ENCODE measurements at places on chromosomes 16 and 17.

DNA sequence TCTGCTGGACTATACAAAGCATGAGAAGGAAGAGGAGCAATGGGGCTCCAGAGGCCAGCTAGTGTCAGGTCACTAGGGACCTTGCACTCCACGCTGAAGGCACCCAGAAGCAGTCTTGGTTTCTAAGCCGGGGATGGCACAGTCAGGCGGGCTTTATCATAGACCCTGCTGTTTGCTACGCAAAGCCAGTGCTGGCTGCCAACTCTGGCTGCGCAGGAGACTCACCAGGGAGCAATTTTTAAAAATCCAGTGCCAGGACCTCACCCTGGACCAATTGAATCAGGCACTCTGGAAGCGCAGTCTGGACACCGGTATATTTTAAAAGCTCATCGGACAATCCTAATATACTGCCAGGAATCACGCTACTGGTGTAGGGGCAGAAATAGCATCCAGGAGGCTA is 368.5 kb upstream of the XYLT1 start:
- DNase-seq = no peak

- no peak for DNase-seq
Observed at GRCh38 chr17:80362428-80363119, 52.4 kb upstream of the ENDOV start.

GRCh38 chr17:48601539-48602425 is 3.0 kb downstream of the HOXB6 start:
- DNase-seq = no peak

- no peak for DNase-seq
Observed at GRCh38 chr16:57775661-57776469, 26.4 kb downstream of the KIFC3 start.

DNA sequence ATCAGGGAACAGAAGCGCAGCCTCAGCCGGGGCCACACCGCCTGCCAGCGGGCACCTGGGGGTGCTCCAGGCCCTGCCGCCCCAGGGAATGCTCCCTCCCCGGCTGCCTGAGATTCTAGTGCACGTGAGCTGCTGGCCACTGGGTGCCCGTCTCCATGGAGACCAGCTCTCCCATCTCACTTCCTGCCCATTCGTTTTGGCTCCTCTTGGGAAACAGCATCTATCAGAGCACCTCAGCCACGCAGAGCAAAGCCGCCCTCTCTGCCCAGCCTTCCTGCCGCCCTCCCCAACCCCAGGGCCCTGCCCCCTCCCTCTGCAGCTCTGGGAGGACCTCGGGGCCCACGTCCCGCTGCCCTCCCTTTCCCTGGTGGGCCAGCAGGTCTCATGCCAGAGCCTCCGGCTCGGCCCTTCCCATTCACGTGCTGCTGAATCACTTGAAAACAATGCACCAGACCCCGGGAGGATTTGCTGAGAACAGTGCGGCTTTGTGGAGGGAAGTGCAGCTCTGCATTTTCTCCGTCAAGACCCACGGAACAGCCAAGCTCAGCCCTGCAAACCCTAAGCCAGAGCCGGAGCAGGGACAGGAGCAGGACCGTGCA is 19.4 kb downstream of the CEP295NL start:
- peak; percentile 97 for DNase-seq

- DNase-seq = peak; percentile 89
Observed at GRCh38 chr17:1515640-1516387, 598 bp downstream of the INPP5K start.

DNA sequence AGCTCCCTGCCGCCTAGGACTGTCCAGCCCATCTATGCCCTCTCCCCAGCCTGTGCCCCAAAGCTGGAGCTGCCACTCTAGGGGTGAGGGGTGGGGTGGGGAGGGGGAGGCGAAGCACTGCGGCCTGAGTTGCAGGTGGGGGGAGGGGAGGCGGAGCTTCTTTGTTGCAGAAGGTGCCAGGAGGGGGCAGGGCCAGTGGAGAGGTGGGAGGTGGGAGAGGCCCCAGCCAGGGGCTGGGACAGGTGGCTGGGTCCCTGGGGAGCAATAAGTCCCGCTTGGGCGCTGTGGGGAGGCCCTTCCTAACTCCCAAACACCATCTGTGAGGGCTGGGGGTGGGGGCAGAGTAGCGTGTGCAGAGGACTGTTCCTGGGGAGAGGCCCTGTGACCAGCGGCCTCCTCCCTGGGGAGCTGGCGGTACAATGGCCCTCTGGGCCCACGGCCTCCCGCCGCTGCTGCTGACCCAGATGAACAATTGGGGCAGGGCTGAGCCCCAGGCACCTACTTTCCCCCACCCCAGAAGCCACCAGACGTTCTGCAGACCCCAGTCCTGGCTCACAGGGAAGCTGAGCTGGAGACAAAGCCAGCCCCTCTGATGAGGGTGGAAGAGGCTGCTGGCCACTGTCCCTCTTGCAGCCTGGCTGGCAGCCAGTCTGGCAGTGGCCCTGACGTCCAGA is 2.2 kb upstream of the NTN3 start:
- no peak for DNase-seq

DNA sequence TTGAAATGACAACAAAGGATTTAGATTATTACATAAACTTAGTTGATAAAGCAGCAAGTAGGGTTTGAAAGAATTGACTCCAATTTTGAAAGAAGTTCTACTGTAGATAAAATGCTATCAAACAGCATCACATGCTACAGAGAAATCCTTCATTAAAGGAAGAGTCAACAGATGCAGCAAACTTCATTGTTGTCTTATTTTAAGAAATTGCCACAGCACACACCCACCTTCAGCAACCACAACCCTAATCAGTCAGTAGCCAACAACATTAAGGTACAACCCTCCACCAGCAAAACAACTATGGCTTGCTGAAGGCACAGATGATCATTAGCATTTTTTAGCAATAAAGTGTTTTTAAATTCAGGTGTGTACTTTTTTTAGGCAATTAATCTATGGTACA is 75.1 kb upstream of the NSRP1 start:
- DNase-seq = no peak

DNA sequence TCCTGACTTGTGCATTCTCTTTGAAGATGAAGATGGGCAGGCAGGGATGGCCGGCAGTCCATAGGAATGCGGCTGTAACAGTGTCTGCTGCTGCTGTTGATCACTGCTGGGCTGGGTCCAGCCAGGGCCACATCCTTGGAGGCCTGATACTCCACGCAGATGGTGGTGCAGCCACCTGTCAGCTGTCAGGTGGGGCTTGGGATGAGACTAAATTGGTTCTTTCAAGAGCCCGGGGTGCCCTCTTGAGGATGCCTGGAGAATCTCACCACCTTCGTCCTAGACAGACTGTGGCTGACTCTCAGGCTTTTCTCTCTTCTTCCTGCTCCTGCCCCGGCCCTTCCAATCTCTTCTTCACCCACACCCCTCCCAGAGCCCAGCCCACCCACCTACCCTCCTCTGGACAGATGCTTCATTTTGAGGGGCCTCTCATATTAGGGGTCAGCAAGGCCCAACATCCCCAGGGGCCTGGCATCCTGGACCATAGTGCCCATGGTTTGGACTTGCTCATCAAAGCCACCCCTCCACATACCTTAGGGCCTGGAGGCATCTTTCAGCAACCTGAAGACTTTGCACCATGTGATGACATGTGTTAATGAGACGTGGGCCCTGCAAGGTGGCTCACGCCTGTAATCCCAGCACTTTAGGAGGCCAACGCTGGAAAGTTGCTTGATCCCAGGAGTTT is 19.1 kb downstream of the OSBPL7 start:
- peak; percentile 40 for DNase-seq

DNA sequence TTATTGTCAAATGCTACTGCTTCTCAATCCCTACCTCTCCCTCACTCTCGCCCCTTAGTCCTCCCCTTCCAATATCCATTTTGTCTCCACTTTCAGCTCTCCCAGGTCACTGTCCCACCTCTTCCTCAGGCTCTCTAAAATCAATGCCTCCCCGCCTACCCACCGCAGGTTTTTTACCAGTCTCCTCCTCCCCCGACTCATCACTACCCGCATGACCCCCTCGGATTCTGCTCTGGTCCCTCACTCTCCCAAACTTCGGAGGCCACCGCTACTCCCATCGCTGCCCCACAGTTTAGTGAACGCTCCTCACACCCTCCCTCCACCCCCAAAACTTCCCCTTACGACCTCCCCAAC is 513 bp downstream of the CRLF3 start:
- no peak for DNase-seq

DNA sequence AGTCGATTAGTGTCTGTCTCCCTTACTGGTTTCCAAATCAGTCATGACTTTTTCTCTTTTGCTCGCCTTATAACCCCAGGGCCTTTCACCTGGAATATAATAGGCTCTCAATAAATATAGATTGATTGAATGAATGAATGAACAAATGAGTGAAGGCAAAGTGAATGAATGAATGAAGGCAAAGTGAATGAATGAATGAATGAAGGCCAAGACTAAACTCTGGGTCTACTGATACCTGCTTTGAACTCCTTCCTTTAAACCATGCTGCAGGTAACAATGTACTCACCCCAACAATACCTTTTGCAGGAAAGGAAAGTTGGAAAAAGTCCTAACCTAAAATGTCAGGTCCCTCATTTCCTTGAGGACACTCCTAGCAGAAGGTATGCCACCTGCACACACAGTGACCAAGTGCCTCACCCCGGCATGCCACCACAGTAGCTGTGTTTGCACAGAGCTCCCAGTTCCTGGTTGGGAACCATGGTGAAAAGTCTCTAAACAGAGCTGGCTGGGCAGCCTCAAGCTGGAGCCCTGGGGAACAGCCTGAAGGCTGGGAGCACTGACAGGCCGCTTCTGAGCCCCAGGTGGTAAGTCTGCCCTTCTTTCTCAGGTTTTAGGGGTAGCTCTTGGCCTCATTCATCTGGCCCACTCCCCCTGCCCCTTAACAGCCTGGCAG is 42.7 kb upstream of the ANKFN1 start:
- DNase-seq = no peak

DNA sequence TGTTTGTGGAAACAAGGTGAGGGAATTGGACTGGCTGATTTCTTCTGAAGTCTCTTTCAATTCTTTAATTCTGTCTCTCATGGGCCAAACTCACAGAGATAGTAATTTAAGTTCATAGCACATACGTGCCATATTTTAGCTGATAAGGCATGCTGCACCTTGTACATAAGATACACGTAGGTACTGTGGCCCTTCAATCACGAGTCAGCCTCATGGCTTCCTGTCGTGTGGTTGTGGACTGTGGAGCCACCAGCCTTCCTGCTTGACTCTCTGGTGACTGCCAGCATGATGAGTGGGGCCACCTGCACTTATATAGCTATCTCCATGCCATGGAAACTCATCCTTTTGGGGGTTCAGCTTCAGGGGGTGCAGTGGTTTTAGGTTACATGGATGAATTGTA is 25.1 kb downstream of the KSR1 start:
- DNase-seq = no peak

DNA sequence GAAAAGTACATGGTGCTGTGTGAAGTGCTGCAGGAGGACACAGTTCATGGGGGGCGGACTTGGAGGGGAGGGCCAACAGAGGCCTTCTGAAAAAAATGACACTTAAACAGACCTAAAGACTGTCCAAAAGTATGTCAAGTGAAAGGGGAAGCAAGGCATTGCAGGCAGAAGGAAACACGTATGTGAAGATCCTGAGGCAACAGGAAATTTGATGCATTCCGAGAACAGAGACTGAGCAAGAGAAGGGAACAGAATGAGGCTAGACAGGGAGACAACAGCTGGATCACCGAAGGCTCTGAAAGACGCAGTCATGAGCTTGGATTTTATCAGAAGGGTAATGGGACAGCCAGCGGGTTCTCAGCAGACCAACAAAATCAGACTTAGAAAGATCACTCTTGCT is 1.1 kb downstream of the IFT20 start:
- DNase-seq = no peak

GRCh38 chr17:49497148-49498028 is 2.3 kb downstream of the NGFR start:
- no peak for DNase-seq

GRCh38 chr16:85829171-85829719 is 29.8 kb downstream of the COX4I1 start:
- no peak for DNase-seq

All from COLO829 (cell line).